Activated T-helper 1 cell treated with anti-CD3 and anti-CD28 coated beads, Interleukin-12 subunit alpha, Interleukin-12 subunit beta, Interleukin-2, Interleukin-4 antibody, amounts not matched to agents 30 ng/mL and 10 ng/mL and 1 ng/mL, durations not matched to agents 14 hours and 24 hours and 36 hours (primary cell): ENCODE measurements at places on chromosomes 16 and 17. TPM values are rescaled to one million over a fixed set of nuclear protein-coding genes. Genes with fewer than 3 reads are reported as not detected.
A peak's percentile ranks its signal among the peaks of the same experiment; 100 is the strongest.

DNA sequence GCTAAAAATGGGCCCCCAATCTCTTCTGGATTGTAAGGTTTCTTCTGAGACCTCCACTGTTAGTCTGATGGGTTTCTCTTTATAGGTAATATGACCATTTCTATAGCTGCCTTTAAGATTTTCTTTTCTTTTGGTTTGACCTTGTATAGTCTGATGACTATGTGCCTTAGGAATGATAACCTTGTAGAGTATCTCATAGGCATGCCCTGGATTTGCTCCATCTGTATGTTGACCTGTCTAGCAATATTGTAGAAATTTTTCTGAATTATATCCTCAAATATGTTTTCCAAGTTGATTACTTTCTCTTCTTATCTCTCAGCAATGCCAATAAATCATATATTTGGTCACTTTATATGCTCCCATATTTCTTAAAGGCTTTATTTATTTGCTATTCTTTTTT is 1403.8 kb upstream of the GOT2 start:
- no peaks in the 10 kb centered on the region for H3K4me1 ChIP-seq
- H3K27ac ChIP-seq, result no peak overlapping the region
- H3K27me3 ChIP-seq, result no peaks in the 10 kb centered on the region
- no peak for DNase-seq
- H3K4me3 ChIP-seq, result no peak overlapping the region
- H3K36me3 ChIP-seq, result no peaks in the 10 kb centered on the region

DNA sequence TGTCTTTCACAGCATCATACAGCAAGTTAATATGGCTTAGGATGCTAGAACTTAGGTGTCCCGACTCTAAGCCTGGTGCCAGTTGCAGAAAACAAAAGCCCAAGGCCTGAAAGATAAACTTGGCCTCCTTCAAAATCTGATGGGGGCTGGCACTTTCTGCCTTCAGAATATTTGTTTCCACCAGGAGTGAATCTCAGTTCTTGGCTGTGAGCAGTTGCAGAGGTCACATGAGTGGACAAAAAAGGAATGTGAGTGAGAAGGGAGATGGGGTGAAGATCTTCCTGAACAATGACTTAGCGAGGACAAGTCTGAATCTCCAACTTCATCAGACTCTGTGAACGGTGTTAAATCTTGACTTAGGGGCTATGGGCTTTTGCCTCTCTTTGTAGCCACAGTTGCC is 46.6 kb downstream of the HOXB1 start:
- no peaks in the 10 kb centered on the region for H3K27me3 ChIP-seq
- no peak for DNase-seq
- H3K36me3 ChIP-seq, result no peaks in the 10 kb centered on the region
- peak overlapping the region; percentile 70 for H3K27ac ChIP-seq

CA5A gene
- 0.13 TPM in 1 of 2 replicates, not detected in the other for total RNA-seq

GRCh38 chr16:78930561-78930960 is 670.0 kb downstream of the MAF start:
- no peaks in the 10 kb centered on the region for H3K27me3 ChIP-seq
- H3K27ac ChIP-seq, result no peak overlapping the region
- no peak overlapping the region for H3K4me3 ChIP-seq

KRTAP2-2 gene
- not detected in 2 replicates for total RNA-seq

DNA sequence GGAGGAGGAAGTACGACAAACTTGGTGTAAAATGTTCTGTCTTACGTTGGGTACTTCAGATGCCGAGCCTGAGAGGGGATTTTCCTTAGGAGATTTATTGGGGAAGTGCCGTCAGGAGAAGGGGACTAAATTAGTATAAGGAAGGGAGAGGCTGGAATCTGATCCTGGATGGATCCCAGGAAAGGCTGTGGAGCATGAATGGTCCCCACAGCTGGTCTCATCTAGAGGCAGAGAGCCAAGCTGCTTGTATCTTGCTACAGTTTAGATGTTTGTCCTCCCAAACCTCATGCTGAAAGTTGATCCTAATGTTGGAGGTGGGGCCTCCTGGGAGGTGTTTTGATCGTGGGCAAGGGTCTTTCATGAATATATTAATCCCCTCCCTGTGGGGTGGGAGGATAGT is 798.4 kb upstream of the EEF2KMT start:
- no peaks in the 10 kb centered on the region for H3K4me1 ChIP-seq
- no peak for DNase-seq
- H3K4me3 ChIP-seq, result no peak overlapping the region
- no peaks in the 10 kb centered on the region for H3K27me3 ChIP-seq
- H3K27ac ChIP-seq, result no peak overlapping the region
- H3K36me3 ChIP-seq, result no peaks in the 10 kb centered on the region

C16orf86 gene
- 0.86 and 1.4 TPM in 2 replicates for total RNA-seq

- DNase-seq, result no peak
- H3K27me3 ChIP-seq, result peaks cover 18% of the 10 kb centered on the region
- H3K27ac ChIP-seq, result no peak overlapping the region
- H3K4me3 ChIP-seq, result no peak overlapping the region
- H3K4me1 ChIP-seq, result no peaks in the 10 kb centered on the region
- H3K36me3 ChIP-seq, result no peaks in the 10 kb centered on the region
These were observed 117.8 kb downstream of the AATF start for GRCh38 chr17:37066322-37067255.

DNA sequence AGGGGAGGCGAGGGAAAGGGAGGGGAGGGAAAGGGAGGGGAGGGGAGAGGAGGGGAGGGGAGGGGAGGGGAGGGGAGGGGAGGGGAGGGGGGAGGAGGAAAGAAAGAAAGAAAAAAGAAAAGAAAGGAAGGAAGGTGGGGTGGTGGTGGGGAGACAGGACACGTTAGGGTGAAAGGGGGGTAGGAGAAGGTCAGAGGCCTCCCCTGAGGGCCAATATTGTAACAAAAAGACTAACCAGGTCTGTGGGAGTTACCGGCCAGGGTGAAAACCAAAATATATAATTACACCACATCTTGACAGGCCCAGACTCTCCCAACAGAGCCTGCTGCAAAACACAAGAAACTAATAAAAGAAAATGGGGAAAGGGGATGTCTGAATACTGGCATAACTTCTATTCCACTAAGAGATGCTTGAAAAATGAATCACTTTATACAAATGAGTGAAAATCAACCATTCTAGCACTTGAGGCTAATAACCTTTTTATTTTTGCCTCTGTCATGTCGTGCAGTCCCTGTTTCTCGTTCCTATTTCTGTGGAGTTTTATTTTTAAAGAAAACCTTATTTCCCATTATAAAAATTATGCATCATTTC is 10.0 kb downstream of the WDR45B start:
- no peak for DNase-seq
- no peaks in the 10 kb centered on the region for H3K27me3 ChIP-seq
- H3K4me3 ChIP-seq, result no peak overlapping the region
- no peak overlapping the region for H3K27ac ChIP-seq

DNA sequence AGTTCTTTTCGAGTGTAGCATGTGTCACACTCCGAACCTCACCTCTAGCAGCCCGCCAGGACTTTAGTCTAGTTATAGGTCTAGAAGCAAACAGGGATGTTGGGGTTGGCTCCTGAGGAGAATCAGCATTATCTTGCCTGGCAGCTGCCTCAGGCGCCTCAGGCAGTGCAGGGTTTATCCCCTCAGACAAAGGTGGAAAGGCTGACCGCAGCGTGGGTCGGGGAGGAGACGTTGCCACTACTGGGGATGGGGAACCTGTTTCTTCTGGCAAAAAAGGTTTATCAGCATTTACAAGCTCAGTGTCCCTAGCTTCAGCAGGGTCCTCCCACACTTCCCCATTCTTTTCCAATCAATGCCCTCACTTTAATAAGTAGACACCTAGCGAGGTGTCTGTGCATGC is 40.6 kb downstream of the CRISPLD2 start:
- no peak overlapping the region for H3K27ac ChIP-seq
- no peaks in the 10 kb centered on the region for H3K36me3 ChIP-seq
- no peak for DNase-seq
- no peaks in the 10 kb centered on the region for H3K4me1 ChIP-seq
- no peak overlapping the region for H3K4me3 ChIP-seq

RPUSD1 gene
- total RNA-seq, result 49.4 and 49.9 TPM in 2 replicates

- no peaks in the 10 kb centered on the region for H3K4me1 ChIP-seq
- no peaks in the 10 kb centered on the region for H3K27me3 ChIP-seq
- no peak overlapping the region for H3K27ac ChIP-seq
- H3K4me3 ChIP-seq, result no peak overlapping the region
- DNase-seq, result no peak
- peaks cover 38% of the 10 kb centered on the region for H3K36me3 ChIP-seq
These were observed 39.0 kb downstream of the NLRP1 start for GRCh38 chr17:5545051-5545987.

- peaks cover 15% of the 10 kb centered on the region for H3K4me1 ChIP-seq
- no peaks in the 10 kb centered on the region for H3K36me3 ChIP-seq
- peak overlapping the region; percentile 20 for H3K27ac ChIP-seq
- H3K4me3 ChIP-seq, result peak overlapping the region; percentile 21
These were observed 260.4 kb upstream of the TBX2 start for GRCh38 chr17:61139219-61139618.

DNA sequence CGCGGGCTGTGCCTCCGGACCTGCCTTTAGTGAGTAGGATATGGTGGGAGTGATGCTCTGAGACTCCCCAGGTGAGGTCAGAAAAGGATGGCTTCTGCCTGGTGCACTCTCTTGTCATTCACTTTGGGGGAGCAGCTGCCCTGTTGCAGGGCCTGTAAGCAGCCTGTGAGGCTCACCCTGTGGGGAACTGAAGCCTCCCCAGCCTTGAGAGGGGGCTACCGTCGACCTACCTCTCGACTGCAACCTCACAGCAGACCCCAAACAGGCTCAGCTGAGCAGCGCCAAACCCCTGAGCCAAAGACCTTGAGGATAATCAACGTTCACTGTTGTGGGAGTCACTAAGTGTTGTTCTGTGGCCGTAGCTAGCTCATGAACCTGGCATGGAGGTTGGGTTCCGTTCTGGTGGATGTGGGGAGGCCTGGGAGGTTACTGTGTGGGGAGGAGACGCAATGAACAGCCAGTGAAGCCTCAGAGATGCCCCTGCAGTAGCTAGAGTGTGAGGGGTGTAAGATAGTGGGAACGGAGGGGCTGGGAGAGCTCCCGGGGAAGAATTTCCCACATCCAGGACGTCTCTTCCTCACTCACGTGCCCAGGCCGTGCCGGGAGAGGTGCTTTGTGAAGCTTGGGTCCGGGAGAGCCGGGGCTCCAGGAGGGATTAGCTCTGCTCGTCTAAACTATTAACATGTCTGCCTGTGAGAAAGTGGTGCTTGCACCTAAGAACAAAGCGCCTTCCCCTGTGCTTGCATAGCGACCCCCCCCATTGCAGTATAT is 38.8 kb downstream of the METRNL start:
- H3K27me3 ChIP-seq, result peaks cover 25% of the 10 kb centered on the region
- DNase-seq, result no peak
- no peak overlapping the region for H3K4me3 ChIP-seq
- H3K27ac ChIP-seq, result no peak overlapping the region
- H3K4me1 ChIP-seq, result peaks cover 17% of the 10 kb centered on the region

GRCh38 chr17:6435968-6436367 is 1.0 kb upstream of the AIPL1 start:
- H3K36me3 ChIP-seq, result no peaks in the 10 kb centered on the region
- no peak overlapping the region for H3K27ac ChIP-seq
- H3K4me1 ChIP-seq, result no peaks in the 10 kb centered on the region
- no peak overlapping the region for H3K4me3 ChIP-seq

NPIPB2 gene
- 15.0 and 18.8 TPM in 2 replicates for total RNA-seq

SLFN14 gene
- total RNA-seq, result 0.05 and 0.10 TPM in 2 replicates

- no peaks in the 10 kb centered on the region for H3K27me3 ChIP-seq
- no peak for DNase-seq
- no peak overlapping the region for H3K4me3 ChIP-seq
- no peaks in the 10 kb centered on the region for H3K4me1 ChIP-seq
- H3K27ac ChIP-seq, result no peak overlapping the region
- no peaks in the 10 kb centered on the region for H3K36me3 ChIP-seq
These were observed 43.2 kb downstream of the RPH3AL start for GRCh38 chr17:309361-309888.

PLLP gene
- total RNA-seq, result 0.26 TPM in 1 of 2 replicates, not detected in the other

GRCh38 chr16:30896889-30897733 is 697 bp downstream of the CTF1 start:
- H3K27ac ChIP-seq, result peak overlapping the region; percentile 73
- H3K27me3 ChIP-seq, result no peaks in the 10 kb centered on the region
- no peaks in the 10 kb centered on the region for H3K36me3 ChIP-seq
- H3K4me3 ChIP-seq, result peak overlapping the region; percentile 53
- H3K4me1 ChIP-seq, result peaks cover 53% of the 10 kb centered on the region
- DNase-seq, result peak; percentile 74

DNA sequence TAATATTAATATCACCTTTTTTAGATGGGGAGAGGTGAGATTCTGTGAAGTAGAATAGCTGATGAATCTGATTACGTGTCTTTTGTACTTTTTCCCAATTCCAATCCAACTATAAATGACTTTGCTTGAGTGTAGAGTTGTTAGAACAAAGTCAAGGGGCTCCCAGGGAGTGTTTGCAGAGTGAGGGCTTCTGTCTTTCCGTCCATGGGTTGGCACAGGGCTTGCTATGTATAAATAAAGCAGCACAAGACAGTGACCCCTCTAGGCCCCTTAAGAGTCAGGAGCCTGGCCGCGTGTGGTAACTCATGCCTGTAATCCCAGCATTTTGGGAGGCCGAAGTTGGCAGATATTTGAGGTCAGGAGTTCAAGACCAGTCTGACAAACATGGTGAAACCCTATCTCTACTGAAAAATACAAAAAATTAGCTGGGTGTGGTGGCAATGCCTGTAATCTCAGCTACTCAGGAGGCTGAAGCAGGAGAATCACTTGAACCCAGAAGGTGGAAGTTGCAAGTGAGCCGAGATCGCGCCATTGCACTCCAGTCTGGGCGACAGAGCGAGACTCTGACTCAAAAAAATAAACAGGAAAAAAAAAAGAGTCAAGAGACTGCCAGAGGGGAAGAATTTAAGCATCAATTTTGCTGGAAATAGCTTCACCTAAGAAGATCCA is 127.9 kb upstream of the HS3ST3A1 start:
- peaks cover 2% of the 10 kb centered on the region for H3K27me3 ChIP-seq
- DNase-seq, result no peak
- peaks cover 1% of the 10 kb centered on the region for H3K36me3 ChIP-seq
- H3K4me1 ChIP-seq, result no peaks in the 10 kb centered on the region
- no peak overlapping the region for H3K27ac ChIP-seq

AURKB gene
- total RNA-seq, result 82.2 and 88.7 TPM in 2 replicates

CCL16 gene
- not detected in 2 replicates for total RNA-seq

AANAT gene
- total RNA-seq, result not detected in 2 replicates

DNA sequence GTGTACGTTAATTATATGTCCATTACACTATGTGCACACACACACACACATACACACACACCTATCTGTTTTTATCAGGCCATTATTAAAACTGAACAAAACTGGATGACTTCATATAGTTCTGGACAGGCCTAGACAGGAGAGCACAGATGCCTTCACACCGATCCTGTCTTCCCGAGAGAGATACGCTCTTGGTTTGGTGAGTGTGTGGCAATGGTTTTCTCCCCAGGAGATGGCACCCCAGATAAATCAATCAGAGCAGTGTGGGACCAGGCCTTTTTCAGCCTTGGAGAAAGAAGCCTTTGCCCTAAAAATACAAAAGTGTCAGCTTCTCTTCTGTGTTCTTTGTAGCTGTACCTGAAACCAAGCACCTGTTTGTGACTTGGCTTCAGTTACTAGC is 83.7 kb downstream of the CPPED1 start:
- H3K27me3 ChIP-seq, result no peaks in the 10 kb centered on the region
- DNase-seq, result no peak
- no peaks in the 10 kb centered on the region for H3K36me3 ChIP-seq
- H3K4me1 ChIP-seq, result no peaks in the 10 kb centered on the region

- peaks cover 40% of the 10 kb centered on the region for H3K27me3 ChIP-seq
- H3K4me1 ChIP-seq, result peaks cover 15% of the 10 kb centered on the region
- no peak overlapping the region for H3K27ac ChIP-seq
- H3K36me3 ChIP-seq, result no peaks in the 10 kb centered on the region
- peak overlapping the region; percentile 56 for H3K4me3 ChIP-seq
- no peak for DNase-seq
These were observed 190.4 kb downstream of the USP22 start for GRCh38 chr17:20852239-20852989.
